Pancreas (tissue), 10 donors: ENCODE measurements at places on chromosomes 2 and 18.

GRCh38 chr2:223736488-223736887 lies 100.9 kb downstream of the AP1S3 start:
- no peak for DNase-seq

DNA sequence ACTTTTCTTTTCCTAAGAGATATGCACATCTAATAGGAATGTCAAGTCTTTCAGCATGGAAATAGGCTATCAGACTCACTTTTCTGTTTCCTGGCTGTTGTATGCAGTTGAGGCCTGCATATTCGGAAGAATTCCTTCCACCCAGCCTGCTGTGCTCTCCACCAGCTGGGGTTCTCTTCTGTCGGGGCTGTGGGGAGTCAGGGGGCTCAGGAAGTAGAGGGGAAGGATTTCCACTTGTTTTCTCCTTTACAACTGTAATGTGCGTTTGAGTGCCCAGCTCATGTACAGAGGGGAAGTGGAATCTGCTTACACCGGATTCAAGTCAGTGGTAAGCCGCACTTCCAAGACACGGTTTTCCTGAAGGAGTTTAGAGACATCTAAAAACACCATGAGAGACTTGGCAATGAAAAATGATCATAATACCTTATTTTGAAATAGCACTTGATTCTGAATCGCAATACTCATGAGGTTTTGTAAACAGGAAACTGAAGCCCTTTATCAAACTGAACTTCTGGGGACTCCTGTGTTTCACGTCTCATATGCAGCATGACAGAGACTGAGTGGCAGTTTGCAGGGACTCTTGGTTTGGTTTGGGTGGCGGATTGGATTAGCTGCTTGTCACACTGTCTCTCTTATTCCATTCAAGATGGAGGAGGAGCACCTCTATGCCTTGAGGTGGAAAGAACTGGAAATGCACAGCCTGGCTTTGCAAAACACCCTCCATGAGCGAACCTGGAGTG lies 90.4 kb downstream of the MTCL1 start:
- no peak for DNase-seq

GRCh38 chr2:119232666-119232993 lies 9.0 kb downstream of the STEAP3 start:
- DNase-seq: no peak

DNA sequence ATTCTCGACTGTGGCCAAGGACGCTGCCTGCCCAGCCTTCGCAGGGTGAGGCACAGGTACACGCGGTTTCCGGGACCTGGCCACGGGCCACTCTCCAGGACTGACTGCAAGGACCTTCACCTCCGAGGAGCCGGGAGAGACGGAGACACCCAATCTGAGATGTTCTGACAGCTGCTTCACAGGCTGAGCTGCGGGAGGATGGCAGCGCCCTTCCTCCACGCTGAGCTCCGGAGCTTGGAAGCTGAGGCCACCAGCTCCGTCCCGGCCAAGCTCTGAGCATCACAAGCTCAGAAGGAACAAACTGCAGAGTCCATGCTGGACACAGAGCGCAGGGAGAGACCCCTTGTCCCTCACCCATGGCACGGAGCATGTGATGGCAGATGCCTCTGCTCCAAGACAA lies 71.1 kb upstream of the CTDP1 start:
- peak; percentile 43 for DNase-seq

DNA sequence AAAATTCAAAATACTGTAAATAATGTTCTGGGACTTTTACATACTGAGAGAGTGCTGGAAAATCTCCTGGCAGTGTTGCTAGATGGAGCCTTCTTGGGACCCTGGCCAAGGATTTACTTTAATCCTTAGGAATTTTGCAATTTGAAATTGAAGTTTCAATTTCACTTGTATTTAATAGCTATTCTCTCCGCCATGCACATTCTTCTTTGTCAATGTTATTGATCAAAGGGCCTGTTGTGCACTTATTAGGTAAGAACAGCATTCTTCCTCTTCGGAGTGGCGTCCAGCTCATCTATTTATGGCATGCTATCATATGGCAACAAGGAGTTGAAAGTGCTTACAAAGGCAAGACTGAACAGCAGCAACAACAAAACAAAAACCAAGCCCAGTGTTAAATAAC lies 40.1 kb upstream of the SOS1 start:
- DNase-seq: no peak

DNA sequence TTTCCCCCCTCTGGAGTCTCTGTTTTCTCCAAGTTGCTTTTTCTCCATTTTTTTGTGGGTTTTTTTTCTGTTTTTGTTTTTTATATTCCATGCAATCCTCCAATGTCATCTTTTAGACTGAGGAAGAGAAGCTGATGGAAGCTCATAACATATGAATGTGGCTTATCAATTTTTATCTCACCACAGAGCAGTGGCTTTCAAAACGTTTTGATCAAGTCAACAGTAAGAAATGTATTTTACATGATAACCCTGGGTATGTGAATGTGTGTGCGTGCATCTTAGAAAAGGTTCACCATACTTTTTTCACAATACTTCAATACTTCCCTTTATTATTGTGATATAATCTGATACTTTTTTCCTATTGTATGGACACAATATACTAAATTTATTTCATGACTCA lies 64.6 kb upstream of the CDCA7 start:
- no peak for DNase-seq
